Spleen (tissue), 13 donors: ENCODE measurements at places on chromosomes 1 and 21. TPM values are rescaled to one million over a fixed set of nuclear protein-coding genes. Genes with fewer than 3 reads are reported as not detected.

DNA sequence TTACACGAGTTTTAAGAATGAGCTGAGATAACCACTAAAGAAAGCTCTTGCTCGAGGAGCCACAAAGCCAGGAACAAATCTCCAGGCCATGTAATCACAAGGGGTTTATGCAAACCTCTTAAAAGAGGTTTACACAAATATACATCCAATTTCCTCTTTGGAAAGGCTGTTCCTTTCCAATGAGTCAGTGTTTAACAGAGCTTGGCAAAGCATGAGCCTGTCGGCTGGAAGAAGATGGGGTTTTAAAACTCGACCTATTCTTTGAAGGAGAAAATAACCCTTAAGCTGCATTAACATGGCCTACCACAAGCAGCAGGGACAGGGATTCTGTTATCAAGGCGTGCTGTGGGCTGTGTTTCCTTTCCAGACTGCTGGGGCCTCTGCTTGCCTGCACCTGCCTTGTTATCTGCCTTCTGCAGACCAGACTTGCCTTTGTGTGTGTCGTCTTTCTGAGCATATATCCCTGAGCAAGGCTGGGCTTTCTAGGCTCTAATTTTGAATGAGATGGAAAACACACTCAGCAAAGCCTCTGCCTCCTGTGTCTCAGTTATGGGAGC lies 40.6 kb upstream of the CYP2J2 start:
- no peak for DNase-seq

DNA sequence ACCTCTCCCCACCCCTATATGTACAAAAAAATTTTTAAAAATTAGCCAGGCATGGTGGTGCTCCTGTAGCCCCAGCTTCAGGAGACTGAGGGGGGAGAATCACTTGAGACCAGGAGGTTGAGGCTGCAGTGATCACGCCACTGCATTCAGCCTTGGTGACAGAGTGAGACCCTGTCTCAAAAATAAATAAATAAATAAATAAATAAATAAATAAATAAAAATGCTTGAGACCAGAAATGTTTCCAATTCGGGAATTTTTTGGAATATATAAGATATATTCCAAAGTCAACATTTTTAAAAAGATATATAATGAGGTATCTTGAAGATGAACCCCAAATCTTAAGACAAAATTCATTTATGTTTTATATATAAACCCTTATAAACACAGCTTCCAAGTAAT lies 42.4 kb upstream of the RAB4A start:
- DNase-seq, result no peak

DNA sequence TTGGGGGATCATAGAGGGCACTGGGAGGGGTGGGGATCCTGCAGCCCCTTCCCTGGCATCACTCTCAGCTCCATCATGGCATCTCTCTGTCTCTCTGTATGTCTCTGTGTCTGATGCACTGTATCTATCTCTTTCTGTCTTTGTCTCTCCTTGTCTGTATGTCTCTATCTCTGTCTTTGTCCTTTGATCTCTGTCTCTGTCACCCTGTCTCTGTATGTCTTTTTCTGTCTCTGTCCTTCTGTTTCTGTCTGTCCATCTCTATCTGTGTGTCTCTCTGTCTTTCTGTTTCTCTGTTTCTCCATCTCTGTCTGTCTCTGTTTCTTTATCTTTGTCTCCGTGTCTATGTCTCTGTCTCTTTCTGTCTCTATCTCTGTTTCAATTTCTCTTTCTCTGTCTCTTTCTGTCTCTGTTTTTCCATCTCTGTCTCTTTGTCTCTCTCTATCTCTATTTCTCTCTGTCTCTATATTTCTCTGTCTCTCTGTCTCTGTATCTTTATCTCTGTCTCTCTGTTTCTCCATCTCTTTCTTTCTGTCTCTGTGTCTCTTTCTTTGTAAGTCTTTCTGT lies 56.4 kb downstream of the TRIM11 start:
- no peak for DNase-seq

DNA sequence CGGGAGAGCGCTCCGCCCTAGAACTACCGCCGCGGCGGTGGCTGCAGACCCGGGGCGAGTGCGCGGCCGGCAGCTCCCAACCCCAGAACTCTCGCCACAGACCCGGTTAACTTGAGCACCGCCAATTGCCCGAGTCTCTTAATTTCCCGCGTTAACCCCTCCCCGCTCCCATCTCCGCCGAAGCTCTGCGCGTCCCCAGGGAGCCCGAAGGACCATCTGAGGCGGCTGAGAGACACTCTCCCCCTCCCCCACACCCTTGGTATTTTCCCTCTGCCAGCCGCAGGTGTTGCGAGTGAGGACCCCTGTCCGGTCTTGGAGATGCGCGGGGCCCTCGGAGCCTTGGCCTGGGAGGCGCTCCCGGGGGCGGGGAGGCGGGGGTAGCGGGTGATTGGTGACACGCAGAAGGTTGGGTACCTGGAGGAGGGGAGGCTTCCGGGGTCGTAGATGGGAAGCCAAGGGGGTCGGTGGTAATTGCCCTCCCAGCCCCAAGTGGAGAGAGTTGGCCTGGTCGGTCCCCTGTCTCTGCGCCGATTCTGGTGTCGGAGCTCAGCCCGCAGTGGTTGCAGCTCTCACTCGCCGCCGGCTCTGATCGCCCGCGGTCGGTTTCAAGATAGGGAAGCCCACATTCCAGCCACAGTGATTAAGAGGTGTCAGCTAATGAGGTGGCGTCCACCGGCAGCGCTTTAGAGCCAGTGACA lies 858 bp upstream of the SUSD4 start:
- no peak for DNase-seq

DNA sequence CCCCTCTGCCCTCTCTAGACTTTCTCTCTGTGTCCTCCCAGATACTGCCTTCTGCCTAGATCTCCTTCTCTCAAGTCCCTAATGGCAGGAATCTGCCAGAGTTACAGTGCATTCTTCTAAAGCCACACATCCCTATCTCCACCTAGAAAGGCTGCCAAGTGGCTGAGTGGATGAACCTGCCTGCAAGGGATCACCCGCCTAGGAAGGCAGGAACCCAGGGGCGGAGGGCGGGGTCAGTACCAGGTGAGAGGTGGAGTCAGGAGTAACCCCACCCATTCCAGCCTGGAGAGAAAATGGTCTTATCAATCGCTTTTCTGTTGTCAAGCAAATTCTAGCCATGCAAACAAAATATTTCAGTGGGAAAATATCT lies 60.8 kb downstream of the BCAR3 start:
- DNase-seq, result no peak

DNA sequence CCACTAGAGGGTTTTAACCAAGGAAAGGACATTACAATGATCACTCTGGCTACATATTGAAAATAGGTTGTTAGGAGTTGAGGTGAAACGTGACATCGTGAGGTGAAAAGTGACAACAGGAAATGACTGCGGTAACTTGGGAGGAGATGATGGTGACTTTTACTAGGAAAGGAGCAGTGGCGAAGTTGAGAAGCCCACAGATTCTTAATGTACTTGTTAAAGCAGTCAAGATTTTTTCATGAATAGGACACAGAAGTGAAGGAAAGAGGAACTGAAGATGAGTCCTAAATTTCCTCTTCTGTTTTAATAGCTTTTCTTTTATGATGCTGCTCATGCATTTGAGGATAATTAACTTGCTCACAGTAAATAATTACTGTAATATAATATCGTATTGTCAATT lies 59.5 kb downstream of the OMA1 start:
- no peak for DNase-seq

DNA sequence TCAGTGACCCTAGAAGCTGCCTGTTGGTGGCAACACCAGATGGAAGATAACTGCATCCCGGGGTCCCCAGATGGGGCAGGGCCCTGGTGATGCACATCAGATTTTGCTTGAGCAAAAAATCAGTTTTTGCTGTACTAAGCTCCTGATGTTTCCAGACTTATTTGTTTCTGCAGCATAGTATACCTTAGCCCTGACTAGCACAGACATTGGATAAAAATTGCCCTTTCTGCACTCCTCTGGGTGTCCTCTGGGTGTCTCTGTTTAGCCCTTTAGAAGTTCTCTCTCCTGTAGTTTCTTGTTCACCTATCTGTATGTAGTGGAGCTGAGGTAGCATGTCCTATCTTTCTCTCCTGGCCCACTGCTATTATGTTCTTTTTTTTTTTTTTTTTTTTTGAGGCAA lies 30.3 kb upstream of the PLA2G2C start:
- no peak for DNase-seq

DNA sequence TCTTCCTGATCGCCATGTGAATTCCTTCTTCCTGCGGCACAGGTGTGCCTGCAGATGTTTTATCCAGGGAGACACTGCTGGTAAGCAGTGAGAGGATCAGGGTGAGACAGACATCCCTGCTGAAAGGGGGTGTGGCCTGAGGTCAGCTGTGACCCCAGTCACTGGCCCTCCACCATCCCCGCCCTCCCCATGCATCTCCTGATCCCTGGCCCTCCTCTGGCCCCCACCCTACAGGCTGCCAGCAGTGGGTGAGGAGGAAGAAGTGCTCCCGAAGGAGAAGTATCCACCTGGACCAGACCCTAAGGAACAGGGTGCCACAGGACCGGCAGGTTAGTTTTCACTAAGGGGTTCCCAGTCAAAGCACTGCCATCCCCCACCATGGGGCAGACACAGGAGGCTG lies 85.3 kb downstream of the GLIS1 start:
- peak; percentile 43 for DNase-seq

- no peak for DNase-seq
These were observed 44.4 kb downstream of the CFHR5 start for GRCh38 chr1:197021716-197022115.

DNA sequence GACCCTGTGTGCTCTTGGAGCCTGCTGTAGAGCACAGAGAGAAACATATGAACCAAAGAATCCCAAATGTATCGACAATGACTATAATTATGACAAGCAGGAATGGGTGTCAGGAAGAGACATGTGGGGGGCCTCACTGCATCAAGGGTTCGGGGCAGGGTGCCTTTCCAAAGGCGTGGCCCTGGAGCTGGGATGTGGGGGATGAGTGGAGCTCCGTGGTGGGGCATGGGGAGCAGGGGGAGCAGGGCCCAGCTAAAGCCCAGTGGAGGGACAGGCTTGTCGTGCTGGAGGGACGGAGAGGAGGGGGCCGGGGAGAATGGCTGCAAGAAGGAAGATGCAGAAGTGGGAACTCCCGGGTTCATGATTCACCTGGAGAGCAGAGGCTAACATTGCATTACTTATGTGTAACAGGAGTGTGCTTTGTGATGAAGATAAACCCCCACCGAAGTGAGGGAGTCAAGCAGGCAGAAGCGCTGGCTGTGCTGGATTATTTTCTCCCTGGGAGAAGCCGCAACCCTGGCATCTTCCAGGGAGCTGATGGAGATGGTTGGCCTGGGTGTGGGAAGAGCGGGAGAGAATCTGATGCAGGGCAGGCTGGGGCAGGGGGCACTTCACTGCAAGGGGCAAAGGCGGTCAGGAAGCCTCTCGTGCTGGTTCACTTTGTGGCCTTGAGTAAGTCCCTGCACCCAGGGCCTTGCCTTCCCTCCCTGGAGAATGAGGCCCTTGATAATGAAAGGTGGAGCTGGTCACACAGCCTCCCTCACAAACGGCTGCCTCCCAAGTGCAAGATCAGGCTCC lies 124.6 kb upstream of the RUNX3 start:
- peak; percentile 42 for DNase-seq

NBPF6 gene
- total RNA-seq, result not detected

SYCP1 gene
- not detected for total RNA-seq

CD5L gene
- total RNA-seq, result 610 TPM

SARS1 gene
- total RNA-seq, result 114 TPM
